GM03348 (cell line): ENCODE measurements at places on chromosomes 16 and 17.

DNA sequence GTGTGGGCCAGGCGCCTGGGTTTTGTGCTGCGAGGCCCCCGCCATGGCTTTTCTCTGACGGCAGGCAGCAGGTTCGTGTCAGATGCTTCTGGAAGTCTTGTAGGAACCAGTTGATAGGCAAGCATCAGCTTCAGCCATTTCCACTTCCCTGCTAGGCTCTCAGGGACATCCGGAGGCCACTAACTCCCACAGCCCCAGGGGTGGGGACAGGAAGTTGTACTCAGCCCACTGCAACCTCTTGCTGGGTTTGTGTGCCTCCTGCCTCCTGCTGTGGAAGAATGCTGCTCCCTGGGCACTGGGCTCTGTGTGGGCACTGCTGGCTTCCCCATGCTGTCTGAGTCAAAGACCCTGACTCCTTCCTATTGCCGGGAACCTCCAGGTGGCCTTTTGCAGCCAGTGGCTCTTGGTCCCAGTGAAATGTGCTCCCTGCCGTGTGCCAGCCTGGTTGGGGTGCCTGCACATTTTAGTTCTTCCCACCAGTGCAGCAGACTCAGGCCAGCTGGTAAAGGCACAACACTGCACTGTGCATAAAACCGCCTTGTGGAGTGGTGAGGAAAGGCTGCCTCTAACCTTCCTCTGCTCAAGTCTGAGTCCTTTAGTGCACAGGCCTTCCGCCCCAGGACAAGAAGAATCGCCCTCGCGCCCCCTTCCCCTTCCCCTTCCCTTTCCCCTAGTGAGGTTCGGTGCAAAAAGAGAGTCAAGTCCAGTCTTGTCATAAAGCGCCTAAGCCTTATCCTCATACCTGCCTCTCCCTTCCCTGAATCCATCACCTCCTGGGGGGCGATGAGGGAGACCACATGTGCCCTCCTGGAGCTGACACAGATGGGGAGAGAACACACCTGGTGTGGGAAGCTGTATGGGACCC, 16.6 kb downstream of the LDHD start:
- DNase-seq: no peak

DNA sequence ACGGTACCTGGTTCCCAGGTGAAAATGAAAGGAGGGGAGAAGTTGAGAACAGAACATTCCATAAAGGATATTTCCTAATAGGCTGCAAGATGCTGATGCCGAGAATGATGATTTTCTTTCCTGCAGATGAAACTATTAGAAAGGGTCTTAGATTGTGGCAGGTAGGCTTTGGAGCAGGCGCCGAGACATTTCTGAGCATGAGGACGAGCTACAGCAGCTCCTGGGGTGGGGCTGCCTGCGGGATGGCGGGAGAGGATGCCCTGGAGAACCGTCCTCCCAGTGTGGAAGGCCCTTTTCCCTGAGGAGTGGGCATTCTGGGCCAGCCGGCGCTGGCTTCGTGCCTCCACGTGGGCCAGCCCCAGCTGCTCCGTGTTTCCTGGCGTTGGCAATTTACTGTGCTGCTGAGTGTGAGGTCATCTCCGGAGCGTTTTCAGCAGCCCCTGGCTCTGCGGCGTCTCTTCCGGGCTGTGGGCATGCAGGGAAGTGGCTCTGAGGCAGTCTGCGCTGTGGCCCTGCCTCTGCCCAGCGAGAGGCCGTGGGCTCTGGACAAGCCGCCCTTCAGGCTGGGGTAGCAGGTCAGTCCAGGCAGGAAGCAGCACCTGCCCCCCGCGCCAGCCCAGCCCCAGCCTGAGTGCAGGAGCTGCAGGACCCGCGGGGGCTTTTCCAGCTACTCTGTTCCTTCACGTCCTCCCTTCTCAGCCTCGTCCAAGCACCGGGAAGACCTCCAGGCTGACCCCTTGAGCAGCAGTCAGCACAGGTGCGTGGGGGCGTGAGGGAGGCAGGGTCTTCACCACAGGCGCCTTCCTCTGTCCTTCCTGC, 12.2 kb downstream of the ENGASE start:
- no peak for DNase-seq

DNA sequence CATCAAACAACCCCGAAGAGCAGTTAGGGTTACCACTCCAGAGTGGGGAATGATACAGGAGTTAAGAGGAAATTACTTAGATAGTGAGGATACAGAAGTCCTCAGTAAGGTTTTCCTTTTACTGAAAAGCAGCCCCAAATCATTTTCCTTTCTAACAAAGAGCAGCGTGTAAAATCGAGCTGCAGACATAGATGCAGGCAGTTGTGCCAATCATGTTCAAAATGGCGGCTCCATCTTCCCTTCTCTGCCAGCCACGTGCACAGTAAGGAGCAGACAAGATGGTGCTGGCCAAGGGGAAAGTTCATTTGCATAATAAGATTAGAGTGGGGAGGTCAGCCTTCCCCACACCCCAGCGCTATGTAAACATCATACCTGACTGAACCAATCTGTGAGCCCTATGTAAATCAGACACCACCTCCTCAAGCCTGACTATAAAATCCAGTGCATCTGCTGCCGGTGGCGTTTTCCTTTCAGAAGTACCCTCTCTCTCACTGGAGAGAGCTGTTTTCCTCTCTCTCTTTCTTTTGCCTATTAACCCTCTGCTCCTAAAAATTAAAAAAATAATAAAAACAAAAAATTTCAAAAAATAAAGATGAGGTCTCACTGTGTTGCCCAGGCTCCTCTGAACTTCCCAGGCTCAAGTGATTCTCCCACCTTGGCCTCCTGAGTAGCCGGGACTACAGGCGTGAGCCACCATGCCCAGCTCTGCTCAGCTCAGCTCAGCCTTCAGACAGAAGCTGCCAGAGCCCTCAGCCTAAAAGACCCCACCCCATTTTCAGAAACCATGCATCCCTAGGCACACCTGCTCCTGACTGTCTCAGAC, 2.6 kb upstream of the SRL start:
- DNase-seq: no peak

DNA sequence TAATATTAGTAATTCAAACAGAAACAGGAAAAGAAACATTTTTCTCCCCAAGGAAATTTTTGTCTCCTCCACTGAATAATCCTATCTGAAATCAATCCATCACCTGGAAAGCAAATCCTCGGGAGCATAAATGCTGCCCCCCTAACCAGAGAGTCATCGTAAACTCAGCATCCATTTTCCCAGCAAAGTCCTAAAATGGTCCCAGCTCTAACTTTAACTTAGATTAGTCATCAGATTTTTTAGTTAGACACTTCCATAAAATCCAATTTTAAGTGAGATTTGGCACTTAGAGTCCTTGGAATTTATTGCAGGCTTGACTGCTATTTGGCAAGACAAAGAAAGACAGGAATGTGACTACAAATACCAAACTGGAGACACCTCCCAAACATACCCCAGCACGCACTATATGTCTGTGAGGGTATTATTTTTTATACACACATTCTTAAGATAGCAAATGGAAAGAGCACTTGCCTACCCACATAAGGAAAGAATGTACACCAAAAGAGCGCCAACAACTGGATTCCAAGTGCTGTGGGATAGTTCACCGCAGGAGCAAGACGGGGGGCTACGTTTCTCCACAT, 15.4 kb downstream of the SCO1 start:
- peak; percentile 79 for DNase-seq

DNA sequence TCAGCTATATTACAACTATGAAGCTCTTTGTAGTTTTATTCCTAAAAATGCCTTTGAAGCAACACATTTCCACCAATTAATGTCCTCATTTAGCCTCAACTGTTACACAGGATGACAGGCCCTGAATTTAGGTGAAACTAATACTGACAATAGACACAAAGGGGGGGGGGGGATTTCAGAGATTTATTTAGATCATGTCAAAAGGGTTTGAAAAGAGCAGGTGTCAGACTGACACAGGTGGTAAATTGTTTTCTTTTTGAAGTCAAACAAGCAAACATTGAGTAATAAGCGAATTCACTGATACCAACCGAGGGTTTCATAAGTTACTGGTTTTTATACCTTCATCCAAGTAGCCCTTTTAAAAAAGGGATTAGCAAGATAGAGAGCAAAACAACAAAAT, 40.8 kb downstream of the KANSL1 start:
- no peak for DNase-seq

DNA sequence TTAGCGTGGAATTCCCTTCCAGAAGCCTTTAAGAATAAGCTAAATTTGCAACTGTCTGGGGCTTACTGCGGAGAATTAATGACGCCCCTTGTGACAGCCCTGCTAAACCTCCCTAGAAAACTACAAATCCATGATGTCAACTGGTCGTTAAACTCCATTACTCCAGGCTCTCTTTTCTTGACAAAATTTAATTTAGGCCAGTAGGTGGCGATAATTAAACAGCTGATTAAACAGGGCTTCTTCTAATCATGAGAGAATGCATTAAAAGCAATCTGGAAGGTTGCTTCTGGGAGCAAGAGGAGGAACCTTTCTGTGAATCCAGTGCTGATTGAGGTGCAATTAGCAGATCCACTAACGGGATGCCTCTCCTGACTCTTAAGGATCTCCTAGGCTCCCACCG, 8.1 kb upstream of the NLRP1 start:
- peak; percentile 68 for DNase-seq

GRCh38 chr17:64418506-64419339, 28.1 kb upstream of the PECAM1 start:
- DNase-seq: peak; percentile 76

DNA sequence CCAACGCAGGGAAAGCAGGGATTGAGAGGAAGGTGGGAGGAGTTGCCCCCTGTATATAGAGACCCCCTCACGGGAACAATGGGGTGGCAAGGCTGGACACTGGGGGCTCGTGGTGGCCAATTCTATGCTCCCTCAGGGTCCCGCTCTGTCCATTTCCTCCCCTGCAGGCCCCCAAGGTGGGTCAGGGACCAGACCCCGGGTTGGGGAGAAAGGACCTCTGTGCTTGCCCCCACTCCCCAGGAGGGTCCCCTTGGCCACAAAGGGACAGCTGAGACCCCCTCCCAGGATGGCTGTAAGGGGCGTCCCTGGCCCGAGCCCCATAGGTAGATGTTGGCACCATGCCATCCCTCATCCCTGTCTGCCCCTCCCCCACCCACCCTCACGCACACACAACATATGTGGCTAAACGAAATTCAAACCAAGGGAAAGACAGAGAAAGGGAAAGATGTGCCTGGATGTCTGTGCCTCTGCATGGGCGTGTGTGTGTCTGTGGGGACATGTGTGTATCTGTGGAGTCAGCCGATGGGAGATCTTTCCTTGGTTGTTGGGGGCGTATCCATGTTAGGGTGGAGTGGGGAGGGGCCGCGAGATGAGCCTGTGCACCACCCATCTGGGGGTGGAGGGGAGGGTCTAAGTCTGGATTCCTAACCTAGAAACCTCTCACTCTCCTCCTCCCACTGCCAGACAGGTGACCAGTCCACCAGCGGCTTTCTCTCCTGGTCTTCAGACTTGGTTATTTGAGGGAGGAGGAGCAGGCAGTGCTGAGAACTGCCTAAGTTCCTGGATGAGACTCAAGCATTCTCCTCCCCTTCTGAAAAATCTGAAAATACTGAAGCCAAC, 642 bp upstream of the NEUROD2 start:
- no peak for DNase-seq

GRCh38 chr16:16118337-16118736, 105.0 kb downstream of the ABCC6 start:
- no peak for DNase-seq

GRCh38 chr17:76569607-76570279, 15.9 kb downstream of the ST6GALNAC2 start:
- no peak for DNase-seq
